ENCODE measurements at places on chromosomes 1 and 21.
A peak's percentile ranks its signal among the peaks of the same experiment; 100 is the strongest.

GRCh38 chr1:100292711-100293110, 26.7 kb downstream of the RTCA start:
- no peak for DNase-seq

- DNase-seq: no peak
These were observed 72.0 kb downstream of the ZMYM4 start for GRCh38 chr1:35340519-35340918.

DNA sequence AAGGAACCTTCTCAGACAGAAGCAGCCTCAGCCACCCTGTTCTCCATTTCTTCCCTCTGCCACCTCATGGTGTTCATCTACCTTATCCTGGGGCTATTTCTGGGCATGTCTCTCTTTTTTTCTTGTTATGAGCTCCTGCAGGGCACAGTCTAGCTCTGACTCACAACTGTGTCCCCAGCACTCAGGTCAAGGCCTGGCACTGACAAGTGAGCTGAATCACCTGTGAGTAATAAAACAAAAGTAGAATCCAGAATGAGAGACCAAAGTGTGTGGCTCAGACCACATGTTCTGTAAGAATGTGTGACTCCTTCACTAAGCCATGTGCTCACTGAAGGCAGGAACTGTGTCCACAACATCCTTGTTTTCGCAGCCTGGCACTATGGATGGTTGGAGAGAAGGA, 23.2 kb downstream of the C1orf94 start:
- DNase-seq: no peak

DNA sequence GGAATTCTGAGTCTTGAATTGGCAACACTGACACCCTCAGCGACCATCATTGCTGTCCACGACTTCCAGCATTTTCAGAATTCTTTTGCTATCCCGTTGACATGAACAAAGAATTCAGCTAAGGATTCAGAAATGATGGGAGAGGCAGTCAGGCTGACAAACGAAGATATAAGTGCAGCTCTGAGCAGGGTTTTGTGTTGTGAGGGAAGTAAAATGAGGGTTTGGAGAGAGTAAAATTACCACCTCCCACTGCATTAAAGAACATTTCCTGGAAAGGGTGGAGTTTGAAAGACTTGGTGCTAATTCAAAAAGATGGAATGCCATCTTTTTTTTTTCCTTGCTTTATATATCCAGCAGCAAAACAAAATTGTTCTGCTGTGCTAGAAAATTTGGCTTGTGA, 4.9 kb upstream of the ELK4 start:
- DNase-seq: no peak

- peak; percentile 84 for DNase-seq
These were observed 5.4 kb downstream of the PLA2G2E start for GRCh38 chr1:19918057-19918456.

DNA sequence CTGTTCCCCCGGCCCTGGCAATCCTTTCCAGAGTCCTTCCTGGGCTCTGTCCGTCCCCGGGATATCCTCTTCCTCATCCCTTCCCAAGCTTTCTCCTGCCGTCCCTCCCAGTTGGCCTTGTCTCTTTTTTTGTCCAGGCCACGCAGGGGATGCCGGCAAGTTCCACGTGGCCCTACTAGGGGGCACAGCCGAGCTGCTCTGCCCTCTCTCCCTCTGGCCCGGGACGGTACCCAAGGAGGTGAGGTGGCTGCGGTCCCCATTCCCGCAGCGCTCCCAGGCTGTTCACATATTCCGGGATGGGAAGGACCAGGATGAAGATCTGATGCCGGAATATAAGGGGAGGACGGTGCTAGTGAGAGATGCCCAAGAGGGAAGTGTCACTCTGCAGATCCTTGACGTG, 13.4 kb upstream of the SVBP start:
- DNase-seq: no peak

DNA sequence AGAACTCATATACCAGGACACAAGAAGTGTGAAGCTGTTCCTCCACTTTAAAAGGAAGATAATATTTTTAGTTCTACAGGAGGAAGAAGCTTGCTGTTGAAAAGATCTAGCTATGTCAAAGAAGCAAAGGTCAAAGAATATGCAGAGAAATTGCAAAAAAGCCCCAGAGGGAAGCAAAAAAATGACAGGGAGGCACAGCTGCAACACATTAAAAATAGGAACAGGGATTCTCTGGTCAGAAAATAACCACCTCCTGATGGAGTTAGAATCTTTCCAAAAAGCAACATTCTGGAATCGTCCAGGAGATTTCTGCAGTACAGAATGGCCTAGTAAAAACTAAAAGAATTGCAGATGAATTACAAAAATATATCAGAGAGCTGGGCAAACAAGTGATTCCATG, 238.9 kb upstream of the PRMT6 start:
- no peak for DNase-seq

DNA sequence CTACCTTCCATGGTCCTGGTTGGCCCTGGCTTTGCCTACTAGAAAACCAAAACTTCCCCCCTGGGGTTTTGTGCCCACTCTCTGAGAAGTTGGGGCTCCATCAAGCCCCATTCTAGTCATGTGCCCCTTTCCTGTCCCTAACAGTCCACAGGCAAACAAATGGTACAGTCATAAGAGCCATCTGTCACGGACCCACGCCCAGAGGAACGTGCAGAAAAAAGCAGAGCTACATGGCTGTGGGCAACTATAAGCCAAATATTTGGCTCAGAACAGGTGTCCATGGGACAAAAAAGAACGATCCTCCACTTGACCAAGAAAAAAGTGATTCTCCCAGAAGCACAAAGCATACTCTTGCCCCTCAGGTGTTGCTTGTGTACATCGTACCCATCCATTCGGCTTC, 14.6 kb upstream of the TRNAU1AP start:
- no peak for DNase-seq
